Activated CD4-positive, alpha-beta T cell treated with anti-CD3 and anti-CD28 coated beads, Interleukin-2, amount 10 ng/mL, durations not matched to agents 24 days and 14 days (primary cell): ENCODE measurements at places on chromosomes 4 and X.

- no peak for DNase-seq
Observed at GRCh38 chr4:133320576-133321170, 171.6 kb downstream of the PCDH10 start.

- DNase-seq, result no peak
Observed at GRCh38 chr4:119206178-119206577, 6.3 kb upstream of the USP53 start.

- no peak for DNase-seq
Observed at GRCh38 chr4:8495803-8496202, 55.2 kb downstream of the TRMT44 start.

DNA sequence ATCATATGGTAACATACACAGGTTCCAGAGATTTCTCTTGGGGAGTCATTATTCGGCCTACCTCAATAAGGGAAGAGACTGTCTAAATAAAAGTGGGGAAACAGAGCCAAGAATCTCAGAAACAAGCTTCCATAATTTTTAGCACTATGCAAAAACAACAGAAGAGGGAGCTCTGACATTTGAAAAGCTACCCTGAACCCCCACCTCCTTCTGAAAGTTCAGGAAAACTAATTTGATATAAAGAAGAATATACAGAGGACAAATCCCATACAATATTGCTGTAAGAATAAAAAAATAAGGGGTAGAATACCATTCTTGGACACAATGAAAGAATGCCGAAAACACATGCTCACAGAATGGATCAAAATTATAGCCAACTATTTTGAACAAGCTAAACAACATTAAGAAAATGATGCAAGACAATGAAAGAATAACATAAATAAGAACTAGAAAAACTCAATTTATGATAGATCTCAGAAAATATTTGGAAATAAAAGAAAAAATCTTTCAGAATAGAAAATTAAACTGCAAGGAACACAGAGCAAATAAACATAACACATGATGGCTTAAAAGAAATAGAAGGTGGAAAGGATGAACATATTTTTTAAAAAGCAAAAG is 14.4 kb upstream of the ZNF41 start:
- no peak for DNase-seq

DNA sequence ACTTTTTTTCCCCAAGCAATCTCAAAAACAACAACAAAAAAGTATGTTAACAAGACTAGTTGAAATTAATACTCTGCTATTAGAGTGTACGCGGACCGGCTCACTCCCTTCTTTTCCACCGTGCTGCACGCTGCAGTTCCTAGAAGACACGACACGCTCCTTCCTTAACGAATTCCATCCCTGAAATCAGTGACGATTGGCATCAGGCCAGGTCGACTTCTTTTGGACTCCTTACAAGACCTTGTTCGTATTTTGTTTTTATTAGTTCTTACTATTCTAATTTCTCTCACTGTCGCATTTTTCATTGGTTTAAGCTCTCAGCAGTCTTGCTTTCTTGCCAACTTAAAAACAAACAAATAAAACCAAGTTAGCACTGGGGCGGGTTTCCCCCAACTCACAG is 175.8 kb upstream of the PITX2 start:
- DNase-seq, result no peak

DNA sequence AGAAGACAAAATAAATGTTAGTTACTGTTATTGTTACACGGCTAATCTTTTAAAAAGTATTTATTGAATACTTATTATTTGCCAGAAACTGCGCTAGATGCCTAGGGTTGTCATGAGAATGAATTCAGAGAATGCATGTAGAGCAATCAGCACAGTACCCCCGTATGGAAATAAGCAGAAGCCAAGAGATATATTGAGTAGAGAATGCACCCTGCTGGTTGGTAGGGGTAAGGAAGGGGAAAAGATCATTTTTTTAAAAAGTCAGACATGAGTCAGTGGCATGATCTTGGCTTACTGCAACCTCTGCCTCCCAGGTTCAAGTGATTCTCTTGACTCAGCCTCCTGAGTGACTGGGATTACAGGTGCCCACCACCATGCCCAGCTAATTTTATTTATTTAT is 13.1 kb upstream of the DRP2 start:
- peak; percentile 56 for DNase-seq

DNA sequence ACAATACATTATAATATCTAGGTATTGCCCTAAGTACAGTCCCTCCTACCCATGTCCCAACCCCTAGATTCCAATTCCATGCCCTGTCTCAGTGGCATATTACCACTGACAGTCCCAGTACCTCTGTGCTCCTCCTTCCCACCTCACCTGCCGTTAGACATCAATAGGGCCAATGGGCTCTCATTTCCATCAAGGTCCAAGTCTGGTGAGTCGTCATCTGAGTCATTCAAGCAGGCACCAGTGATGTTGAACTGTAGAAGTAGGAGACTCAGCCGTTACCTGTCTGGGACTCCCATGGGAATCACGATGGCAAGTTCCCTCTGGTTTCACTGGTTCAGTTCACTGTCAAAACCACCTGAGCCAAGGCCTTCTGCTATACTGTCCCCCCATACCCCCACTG is 51.7 kb downstream of the PHF8 start:
- DNase-seq, result no peak

DNA sequence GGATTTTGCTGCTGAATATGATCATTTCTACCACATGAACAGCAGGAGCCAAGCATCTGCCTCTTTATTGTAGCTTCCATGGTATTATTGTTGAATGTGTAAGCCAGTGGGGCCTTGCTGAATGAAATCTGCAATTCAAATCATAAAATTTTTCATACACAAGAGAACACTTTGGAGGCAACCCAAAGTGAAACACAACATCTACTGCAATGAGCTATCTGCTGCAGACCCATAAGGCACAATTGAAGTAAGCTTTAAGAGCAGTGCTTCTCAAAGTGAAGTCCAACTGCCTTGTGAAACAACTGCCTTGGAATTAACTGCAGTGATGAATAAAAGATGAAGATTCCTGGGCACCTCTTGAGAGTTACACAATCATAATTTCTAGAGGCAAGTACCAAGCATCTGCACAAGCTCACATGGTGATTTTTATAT is 626.3 kb upstream of the INTU start:
- DNase-seq, result no peak

DNA sequence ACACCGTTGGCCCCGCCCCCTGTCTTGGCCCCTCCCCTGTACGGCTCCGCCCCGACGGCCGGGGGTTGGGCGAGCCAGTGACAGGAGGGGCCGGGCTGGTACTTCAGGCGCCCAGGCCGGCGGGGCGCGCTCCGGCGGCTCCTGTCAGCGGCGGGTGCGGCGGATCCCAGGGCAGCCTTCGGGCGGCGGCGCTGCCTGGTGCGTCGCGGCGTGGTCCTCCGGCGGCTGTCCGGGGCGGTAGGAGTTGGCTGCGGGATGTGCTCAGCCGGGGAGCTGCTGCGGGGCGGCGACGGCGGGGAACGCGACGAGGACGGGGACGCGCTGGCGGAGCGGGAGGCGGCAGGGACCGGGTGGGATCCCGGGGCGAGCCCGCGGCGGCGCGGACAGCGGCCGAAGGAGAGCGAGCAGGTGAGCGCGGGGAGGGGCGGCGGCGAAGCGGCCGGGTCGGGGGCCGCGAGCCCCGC is at the start of gene FAM241A:
Gene FAM241A (plus strand): TSS at position 129 of the 464 bp plus-strand sequence. CDS start 127 bp downstream, at position 256.
- DNase-seq, result peak; percentile 96

DNA sequence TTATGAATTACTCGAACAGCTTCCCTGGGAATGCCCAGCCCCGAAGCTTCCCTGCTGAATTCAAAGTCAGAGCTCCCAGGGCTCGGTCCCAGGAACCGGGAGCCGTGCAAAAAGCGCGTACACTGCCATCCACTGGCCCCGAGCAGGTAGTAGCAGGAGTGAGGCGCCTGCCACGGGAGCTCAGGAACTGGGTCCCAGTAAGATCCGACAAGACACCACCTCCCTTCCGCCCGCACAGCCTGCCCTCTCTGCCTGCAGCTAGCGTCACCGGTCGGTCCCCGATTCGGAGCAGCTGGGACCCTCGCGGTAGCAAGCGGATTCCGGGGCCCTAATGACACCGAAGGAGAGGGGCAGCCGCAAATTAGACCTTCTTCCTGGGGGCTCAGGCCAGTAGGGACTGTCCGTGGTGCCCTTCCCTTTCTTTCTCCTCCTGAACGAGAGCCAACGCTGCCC is 1.2 kb downstream of the CORIN start:
- DNase-seq, result peak; percentile 83

- peak; percentile 78 for DNase-seq
Observed at GRCh38 chrX:39969099-39969818, 128.5 kb downstream of the BCOR start.

DNA sequence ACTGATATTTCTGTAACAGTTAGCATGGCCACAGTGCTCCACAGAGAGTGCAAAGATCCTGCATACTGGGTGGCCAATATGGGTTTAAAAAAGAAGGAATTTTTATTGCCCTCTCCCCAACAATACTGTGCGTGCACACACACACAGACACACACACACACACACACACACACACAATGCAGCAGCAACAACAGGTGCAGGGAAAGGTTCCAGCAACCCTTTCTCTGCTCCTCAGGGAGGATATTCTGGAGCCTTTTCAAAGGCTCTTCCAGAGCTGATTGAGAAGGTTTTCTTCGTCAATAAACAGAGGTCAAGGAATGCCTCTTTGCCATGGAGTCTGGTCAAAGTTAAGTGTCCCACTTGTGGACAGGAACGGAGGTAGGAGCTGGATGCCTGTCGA is 84.8 kb upstream of the ZFP42 start:
- DNase-seq, result no peak

- DNase-seq, result no peak
Observed at GRCh38 chr4:85967872-85968271, 392.0 kb downstream of the MAPK10 start.

GRCh38 chrX:115583496-115584004 is 22.6 kb downstream of the PLS3 start:
- no peak for DNase-seq

GRCh38 chr4:94924566-94924965 is 166.8 kb downstream of the BMPR1B start:
- no peak for DNase-seq

- DNase-seq, result no peak
Observed at GRCh38 chr4:162265802-162266201, 102.0 kb upstream of the FSTL5 start.

GRCh38 chrX:17292111-17292527 is 82.9 kb upstream of the NHS start:
- no peak for DNase-seq

DNA sequence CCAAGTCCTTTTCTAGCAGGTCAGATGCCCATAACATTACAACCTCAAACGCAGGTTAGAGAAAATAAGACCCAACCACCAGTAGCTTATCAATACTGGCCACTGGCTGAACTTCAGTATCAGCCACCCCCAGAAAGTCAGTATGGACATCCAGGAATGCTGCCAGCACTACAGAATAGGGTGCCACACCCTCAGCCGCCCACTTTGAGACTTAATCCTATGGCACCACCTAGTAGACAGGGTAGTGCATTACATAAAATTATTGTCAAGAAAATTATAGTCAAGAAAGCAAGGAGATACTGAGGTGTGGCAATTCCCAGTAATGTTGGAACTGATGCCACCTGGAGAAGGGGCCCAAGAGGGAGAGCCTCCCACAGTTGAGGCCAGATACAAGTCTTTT is 19.9 kb upstream of the TRIM61 start:
- no peak for DNase-seq

- no peak for DNase-seq
Observed at GRCh38 chrX:154800478-154801210, 4.6 kb downstream of the MPP1 start.

DNA sequence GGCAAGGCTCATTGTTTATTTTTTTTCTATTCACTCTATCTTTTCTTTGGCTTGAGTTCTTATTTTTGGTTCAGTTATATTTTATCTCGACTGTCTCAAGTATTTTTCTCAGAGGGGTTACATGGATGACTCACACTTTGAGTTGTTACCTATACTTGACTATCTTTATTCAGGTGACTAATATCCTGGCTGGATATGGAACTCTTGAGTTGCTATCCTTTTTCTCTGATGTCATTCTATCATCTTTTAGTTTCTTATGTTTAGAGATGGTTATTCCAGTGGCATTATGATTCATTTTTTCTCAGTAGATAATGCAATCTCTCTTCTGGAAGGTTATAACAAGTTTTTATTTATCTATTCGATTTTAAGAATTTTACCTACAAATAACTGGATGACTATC is 117.9 kb downstream of the COX18 start:
- DNase-seq, result no peak

GRCh38 chr4:91267543-91267942 is 1036.2 kb upstream of the GRID2 start:
- no peak for DNase-seq

DNA sequence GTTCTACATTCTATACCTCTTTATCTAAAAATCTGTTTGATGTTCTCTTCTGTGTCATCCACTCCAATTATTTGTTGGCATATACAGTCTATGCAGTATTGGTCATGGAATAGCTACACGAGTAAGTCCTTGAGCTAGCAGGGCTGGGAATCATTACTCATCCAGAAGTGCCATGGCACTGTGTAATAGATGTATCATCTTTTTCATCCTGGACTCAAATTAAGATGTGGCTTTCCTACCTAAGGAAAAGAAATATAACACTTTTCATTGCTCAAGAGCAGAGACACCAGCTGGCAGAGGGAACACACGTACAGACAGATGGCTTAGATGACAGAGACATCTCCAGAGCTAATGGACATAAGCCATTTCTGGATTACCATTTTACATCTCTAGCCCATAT is 159.8 kb downstream of the FAM13A start:
- no peak for DNase-seq

GRCh38 chrX:54745676-54746075 is 52.4 kb downstream of the ITIH6 start:
- no peak for DNase-seq

- DNase-seq, result no peak
Observed at GRCh38 chr4:162403932-162404331, 240.1 kb upstream of the FSTL5 start.

GRCh38 chr4:115575851-115576250 is 462.4 kb upstream of the NDST4 start:
- no peak for DNase-seq

DNA sequence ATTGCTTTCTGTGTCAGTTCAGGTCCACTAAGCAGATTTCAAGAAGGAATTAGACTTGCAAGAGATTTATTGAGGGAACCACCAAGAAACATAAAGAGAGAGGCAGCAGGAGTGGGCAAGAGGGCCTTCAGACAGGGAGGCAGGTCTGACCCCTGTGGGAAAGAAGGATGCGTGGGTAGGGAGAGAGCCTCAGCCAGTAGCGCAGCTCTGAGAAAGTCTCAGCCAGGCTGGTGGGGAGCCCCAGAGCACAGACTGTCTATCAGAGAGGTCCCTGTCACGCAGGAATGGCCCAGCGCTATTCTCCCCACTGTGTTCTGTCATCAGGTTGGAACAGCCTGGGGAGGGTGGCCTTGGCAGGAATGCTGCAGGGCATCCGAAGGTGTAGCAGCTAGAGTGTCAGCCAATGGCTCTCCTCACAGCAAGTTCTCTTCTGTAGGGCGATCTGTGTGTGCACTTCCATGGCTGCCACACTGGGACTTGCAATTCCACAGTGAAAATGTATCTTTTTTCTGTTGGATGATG is 48.0 kb downstream of the OTC start:
- DNase-seq, result no peak

- DNase-seq, result no peak
Observed at GRCh38 chrX:30887288-30887687, 1.8 kb downstream of the TAB3 start.
